Kidney (tissue), 22 donors: ENCODE measurements at places on chromosomes 13 and 19. TPM values are rescaled to one million over a fixed set of nuclear protein-coding genes. Genes with fewer than 3 reads are reported as not detected.

DNA sequence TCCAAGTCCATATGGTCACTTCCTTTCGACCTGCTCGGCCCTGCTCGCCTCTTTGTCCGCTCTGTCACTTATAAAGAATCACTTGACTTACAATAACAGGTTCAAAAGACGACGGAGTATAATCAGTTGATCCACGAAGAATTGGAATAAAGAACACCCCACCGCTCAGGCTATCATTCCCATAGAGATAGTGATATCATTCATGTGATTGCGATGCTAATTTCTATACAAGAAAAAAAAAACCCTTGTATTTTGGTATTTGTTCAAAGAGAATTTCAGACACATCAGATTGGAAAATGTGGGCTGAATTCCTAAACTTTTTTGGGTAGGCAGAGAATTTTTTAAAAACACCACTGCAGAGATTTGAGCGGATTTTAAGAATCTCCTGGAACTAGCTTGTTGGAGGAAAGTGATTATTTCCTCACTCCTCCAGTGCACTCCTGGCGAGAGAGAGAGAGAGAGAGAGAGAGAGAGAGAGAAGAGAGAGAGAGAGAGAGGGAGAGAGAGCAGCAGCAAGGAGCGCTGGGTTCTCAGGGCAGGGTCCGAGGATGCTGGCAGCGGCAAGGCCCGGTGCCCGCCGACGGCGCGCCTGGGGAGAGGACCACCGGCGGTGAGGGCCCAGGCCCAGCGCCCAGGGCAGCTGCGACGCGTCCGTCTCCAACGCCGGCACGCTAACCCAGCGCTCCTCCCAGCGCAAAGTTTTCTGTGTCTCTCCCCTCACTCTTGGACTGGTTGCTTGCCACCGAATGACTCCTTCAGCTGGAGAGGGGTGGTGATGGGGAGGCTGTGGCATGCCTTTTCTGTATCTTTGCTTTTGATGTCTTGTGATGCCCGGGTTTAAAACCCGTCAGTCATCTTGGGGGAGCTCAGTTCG lies 149.0 kb upstream of the ZNF536 start:
- H3K27me3 ChIP-seq: peaks cover 23% of the 10 kb centered on the region
- H3K4me1 ChIP-seq: peaks cover 2% of the 10 kb centered on the region
- no peak for DNase-seq
- no peak overlapping the region for H3K27ac ChIP-seq

- DNase-seq: no peak
- H3K4me3 ChIP-seq: no peak overlapping the region
- H3K4me1 ChIP-seq: no peaks in the 10 kb centered on the region
- H3K27ac ChIP-seq: no peak overlapping the region
Measured at GRCh38 chr13:39941236-39941635, 285.8 kb downstream of the COG6 start.

- DNase-seq: no peak
- H3K27me3 ChIP-seq: no peaks in the 10 kb centered on the region
- no peak overlapping the region for H3K4me3 ChIP-seq
- no peak overlapping the region for H3K27ac ChIP-seq
Measured at GRCh38 chr13:92572190-92572589, 654.4 kb upstream of the GPC6 start.

DNA sequence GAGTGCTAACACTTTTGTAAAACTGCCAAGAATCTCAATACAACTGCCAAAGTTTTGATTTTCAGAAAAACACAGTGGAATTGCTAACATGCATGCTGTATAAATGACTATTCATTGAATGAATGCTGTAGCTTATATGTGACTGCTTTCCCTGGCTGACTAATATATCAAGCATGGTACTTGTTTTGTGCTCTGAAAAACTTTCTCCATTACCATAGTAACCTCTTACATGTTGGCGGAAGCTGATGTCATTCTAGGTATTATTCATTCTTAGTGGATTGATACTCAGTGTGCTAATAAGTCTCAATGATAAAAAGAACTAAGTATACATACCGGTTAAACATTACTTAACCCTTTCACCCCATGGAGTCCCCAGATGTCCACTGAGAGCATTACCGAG lies 166.1 kb upstream of the MYO16 start:
- H3K27me3 ChIP-seq: no peaks in the 10 kb centered on the region
- H3K4me1 ChIP-seq: no peaks in the 10 kb centered on the region

DNA sequence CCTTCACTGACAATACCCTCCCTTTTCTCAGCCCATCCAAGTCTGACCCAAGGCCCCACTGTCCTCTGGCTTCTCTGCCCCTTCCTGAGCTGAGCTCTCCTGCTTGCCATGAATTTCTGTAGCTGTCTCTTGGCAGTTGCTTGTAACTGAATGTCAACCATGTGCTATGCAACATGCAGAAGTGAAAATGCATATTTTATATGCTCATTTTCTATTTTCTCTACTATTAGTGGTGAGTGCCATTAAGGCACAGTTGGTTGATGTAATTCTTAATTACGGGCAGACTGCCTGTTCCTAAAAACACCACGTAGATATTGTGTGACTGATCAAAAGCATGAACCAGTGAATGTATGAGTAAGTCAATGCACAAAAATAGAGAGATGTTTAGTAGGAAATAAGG lies 29.6 kb downstream of the TNFSF11 start:
- no peak overlapping the region for H3K27ac ChIP-seq
- H3K36me3 ChIP-seq: no peaks in the 10 kb centered on the region
- DNase-seq: no peak
- no peak overlapping the region for H3K4me3 ChIP-seq
- no peaks in the 10 kb centered on the region for H3K27me3 ChIP-seq
- no peaks in the 10 kb centered on the region for H3K4me1 ChIP-seq

- peak within 1 kb of the TSS; percentile 76 for H3K4me3 ChIP-seq
- peak within 1 kb of the TSS; percentile 83 for H3K27ac ChIP-seq
- DNase-seq: peak; percentile 100
- H3K27me3 ChIP-seq: no peaks in the 10 kb centered on the region
- H3K36me3 ChIP-seq: no peaks in the 10 kb centered on the region
Measured at GRCh38 chr19:8832132-8833021, at the start of the genes MBD3L1 and ZNF558. Gene MBD3L1, plus strand, starts transcription at chr19:8832377. Its CDS starts 10,302 bp downstream, at chr19:8842679. Gene ZNF558, minus strand, starts transcription at chr19:8832304. Its CDS starts 9,645 bp downstream, at chr19:8822659.

- H3K27ac ChIP-seq: peak overlapping the region; percentile 70
- DNase-seq: no peak
- peak overlapping the region; percentile 57 for H3K4me3 ChIP-seq
- no peaks in the 10 kb centered on the region for H3K27me3 ChIP-seq
Measured at GRCh38 chr13:97369261-97369893, 64.6 kb upstream of the RAP2A start.

DNA sequence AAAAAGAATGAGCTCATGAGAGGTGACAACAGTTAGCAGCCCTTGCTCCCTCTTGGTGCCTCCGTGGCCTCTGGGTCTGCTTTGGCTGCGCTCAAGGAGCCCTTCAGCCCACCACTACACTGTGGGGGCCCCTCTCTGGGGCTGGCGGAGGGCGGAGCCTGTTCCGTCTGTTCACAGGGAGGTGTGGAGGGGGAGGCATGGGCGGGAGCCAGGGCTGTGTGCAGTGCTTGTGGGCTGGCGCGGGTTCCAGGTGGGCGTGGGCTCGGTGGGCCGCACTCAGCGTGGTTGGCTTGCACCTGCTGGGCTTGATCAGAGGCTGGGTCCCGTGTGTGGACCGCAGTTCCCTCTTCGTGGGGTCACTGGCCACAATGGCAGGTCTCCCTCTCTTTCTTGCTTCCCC lies 953.4 kb upstream of the PRR20A start:
- no peaks in the 10 kb centered on the region for H3K36me3 ChIP-seq
- H3K27ac ChIP-seq: no peak overlapping the region
- no peak overlapping the region for H3K4me3 ChIP-seq

DNA sequence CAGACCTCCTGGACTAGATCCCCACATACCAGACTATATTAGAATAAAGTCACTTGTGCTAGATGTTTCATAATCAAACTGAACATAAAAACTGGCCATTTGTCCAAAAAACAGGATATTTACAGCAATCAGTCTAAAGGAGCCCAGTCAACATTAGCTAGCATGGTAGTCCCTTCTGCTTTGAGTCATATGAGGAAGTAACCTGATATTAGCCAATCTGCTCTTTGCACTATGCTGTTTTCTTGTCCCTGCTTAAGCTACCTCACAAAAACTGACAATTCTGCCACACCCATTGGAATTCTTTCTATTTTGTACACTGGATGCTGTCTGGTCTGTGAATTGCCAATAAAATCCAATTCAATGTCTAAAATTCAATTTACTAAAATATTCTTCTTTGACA lies 1824.2 kb downstream of the OLFM4 start:
- no peak overlapping the region for H3K27ac ChIP-seq
- no peaks in the 10 kb centered on the region for H3K36me3 ChIP-seq
- no peaks in the 10 kb centered on the region for H3K4me1 ChIP-seq

- H3K27ac ChIP-seq: no peak overlapping the region
- H3K4me3 ChIP-seq: no peak overlapping the region
- H3K4me1 ChIP-seq: no peaks in the 10 kb centered on the region
- no peaks in the 10 kb centered on the region for H3K27me3 ChIP-seq
Measured at GRCh38 chr13:73223372-73223781, 164.6 kb downstream of the KLF5 start.

ZNF709 gene
- 5.7 TPM for total RNA-seq

LRRC8E gene
- 9.1 TPM for total RNA-seq

RNF225 gene
- total RNA-seq: 0.25 TPM

MISP3 gene
- total RNA-seq: 8.7 TPM

SPINT2 gene
- 381 TPM for total RNA-seq
